ENCODE measurements at places on chromosomes 16 and 17.
A peak's percentile ranks its signal among the peaks of the same experiment; 100 is the strongest.

- no peak overlapping the region for H3K4me3 ChIP-seq
- DNase-seq, result no peak
- H3K27me3 ChIP-seq, result peaks cover 32% of the 10 kb centered on the region
- no peaks in the 10 kb centered on the region for H3K4me1 ChIP-seq
- no peaks in the 10 kb centered on the region for H3K36me3 ChIP-seq
These were observed 24.6 kb downstream of the FZD2 start for GRCh38 chr17:44581868-44582267.

GRCh38 chr17:81189670-81190530 is 23.9 kb upstream of the AATK start:
- H3K4me1 ChIP-seq, result no peaks in the 10 kb centered on the region
- H3K36me3 ChIP-seq, result no peaks in the 10 kb centered on the region
- no peak overlapping the region for H3K4me3 ChIP-seq
- H3K27me3 ChIP-seq, result no peaks in the 10 kb centered on the region
- DNase-seq, result no peak
- H3K27ac ChIP-seq, result no peak overlapping the region

DNA sequence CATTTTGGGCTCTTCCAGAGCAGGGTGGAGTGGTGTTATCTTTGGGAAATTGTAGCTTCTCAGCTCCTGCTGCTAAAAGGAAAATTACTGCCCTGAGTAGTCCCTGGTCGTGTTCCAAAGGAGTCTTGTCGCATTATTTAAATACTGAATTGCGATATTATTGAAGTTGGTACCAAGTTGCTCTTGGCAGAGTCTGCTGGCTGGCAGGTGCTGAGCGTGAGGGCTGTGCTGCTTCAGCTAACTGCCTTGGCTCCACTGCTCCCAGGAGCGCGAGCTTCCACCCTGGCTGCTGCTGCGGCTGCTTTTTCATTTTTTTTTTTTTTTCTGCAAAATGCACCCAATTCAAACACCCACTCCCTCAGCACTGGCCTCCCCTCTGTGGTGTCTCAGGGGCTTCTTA is 289.8 kb downstream of the MAF start:
- peaks cover 7% of the 10 kb centered on the region for H3K4me1 ChIP-seq
- H3K27ac ChIP-seq, result no peak overlapping the region
- no peak overlapping the region for H3K4me3 ChIP-seq
- no peak for DNase-seq
- H3K36me3 ChIP-seq, result no peaks in the 10 kb centered on the region

DNA sequence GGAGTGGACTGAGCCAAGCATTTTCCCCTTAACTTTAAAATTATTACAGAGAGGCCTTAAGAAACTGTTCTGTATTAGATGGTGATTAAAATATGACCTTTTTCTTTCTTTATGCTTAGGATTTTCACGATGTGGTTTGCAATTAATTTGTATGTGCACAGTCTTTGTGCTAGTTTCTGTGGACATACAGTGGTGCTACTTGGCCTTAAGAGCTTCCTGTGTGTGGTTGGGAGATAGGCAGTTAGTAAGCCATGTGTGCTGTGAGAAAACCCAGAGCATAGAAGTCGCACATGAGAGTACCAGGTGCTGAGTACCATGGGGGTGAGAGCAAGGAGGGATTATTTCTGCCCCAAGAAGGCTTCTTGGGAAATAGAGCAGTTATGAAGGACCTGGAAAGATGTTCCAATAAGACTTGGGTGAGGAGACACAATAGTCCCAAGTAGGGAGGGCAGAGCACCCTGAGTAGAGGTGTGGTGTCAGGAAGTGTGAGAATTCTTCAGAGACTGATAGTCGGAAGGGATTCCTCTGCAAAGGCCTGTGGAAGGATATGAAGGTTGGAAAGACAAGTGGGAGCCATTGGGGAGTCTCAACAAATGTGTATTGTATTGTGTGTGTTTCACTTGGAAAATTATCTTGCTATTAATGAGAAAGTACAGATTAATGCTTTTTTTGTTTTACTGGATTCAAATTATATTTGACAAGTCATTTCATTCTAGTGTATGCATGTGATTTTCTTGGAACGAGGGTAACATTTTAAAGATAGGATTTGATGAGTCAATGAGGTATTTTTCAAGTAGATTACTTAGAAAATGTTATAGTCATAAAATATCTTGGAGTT is 239.9 kb downstream of the PRKCA start:
- H3K4me1 ChIP-seq, result peaks cover 56% of the 10 kb centered on the region
- DNase-seq, result peak; percentile 72
- peaks cover 29% of the 10 kb centered on the region for H3K36me3 ChIP-seq
- H3K27me3 ChIP-seq, result no peaks in the 10 kb centered on the region
- H3K4me3 ChIP-seq, result peak overlapping the region; percentile 40

DNA sequence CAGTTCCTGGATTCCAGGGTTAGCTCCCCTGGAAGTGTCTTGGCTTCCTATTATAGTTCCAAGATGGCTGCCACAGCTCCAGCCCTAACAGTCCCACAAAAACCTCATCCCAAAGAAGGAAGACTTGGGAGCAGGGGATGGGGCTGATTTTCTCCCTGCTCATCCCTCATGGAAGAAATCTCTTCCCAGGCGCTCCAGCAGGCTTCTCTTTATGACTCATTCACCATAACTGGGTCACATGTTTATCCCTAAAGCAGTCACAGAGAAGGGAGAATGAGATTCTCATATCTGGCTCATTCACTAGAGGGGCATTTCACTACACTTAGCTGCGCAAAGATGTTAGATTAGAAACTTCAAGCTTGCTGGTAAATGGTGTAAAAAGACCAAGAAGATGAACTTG is 206.5 kb upstream of the IRX3 start:
- H3K27me3 ChIP-seq, result no peaks in the 10 kb centered on the region
- no peak for DNase-seq
- H3K27ac ChIP-seq, result no peak overlapping the region
- H3K4me3 ChIP-seq, result no peak overlapping the region

GRCh38 chr17:40314584-40314956 is 5.6 kb downstream of the RARA start:
- H3K36me3 ChIP-seq, result peaks cover 1% of the 10 kb centered on the region
- H3K27ac ChIP-seq, result peak overlapping the region; percentile 13
- no peak overlapping the region for H3K4me3 ChIP-seq
- H3K4me1 ChIP-seq, result peaks cover 72% of the 10 kb centered on the region

- no peak for DNase-seq
- H3K4me3 ChIP-seq, result no peak overlapping the region
- no peaks in the 10 kb centered on the region for H3K27me3 ChIP-seq
- H3K36me3 ChIP-seq, result peaks cover 32% of the 10 kb centered on the region
- no peak overlapping the region for H3K27ac ChIP-seq
- H3K4me1 ChIP-seq, result peaks cover 2% of the 10 kb centered on the region
These were observed 28.2 kb downstream of the ACSF3 start for GRCh38 chr16:89121691-89122321.

- peaks cover 56% of the 10 kb centered on the region for H3K4me1 ChIP-seq
- peak within 1 kb of the TSS; percentile 91 for H3K4me3 ChIP-seq
- no peaks in the 10 kb centered on the region for H3K27me3 ChIP-seq
- peak within 1 kb of the TSS; percentile 92 for H3K27ac ChIP-seq
- peak; percentile 97 for DNase-seq
- peaks cover 61% of the 10 kb centered on the region for H3K36me3 ChIP-seq
These were observed at the start of gene JMJD6 for GRCh38 chr17:76726231-76726775. TSS of gene JMJD6 (minus strand) at chr17:76726606. CDS start at chr17:76726475, 131 bp downstream.

GRCh38 chr17:39792526-39793221 is 54.9 kb downstream of the GRB7 start:
- peak overlapping the region; percentile 86 for H3K27ac ChIP-seq
- no peak for DNase-seq
- H3K36me3 ChIP-seq, result peaks cover 37% of the 10 kb centered on the region
- H3K4me1 ChIP-seq, result peaks cover 58% of the 10 kb centered on the region
- H3K4me3 ChIP-seq, result peak overlapping the region; percentile 67
- no peaks in the 10 kb centered on the region for H3K27me3 ChIP-seq

- H3K27ac ChIP-seq, result no peak overlapping the region
- no peaks in the 10 kb centered on the region for H3K27me3 ChIP-seq
- peaks cover 15% of the 10 kb centered on the region for H3K4me1 ChIP-seq
These were observed 95.0 kb downstream of the PRKCB start for GRCh38 chr16:23930791-23931190.

GRCh38 chr17:59694344-59694743 is 12.9 kb downstream of the PTRH2 start:
- peaks cover 28% of the 10 kb centered on the region for H3K4me1 ChIP-seq
- no peak overlapping the region for H3K4me3 ChIP-seq
- H3K27me3 ChIP-seq, result no peaks in the 10 kb centered on the region
- no peak for DNase-seq
- H3K27ac ChIP-seq, result no peak overlapping the region

GRCh38 chr17:75584849-75585175 is 2.8 kb upstream of the MYO15B start:
- H3K4me1 ChIP-seq, result peaks cover 12% of the 10 kb centered on the region
- no peak for DNase-seq
- no peak overlapping the region for H3K4me3 ChIP-seq

DNA sequence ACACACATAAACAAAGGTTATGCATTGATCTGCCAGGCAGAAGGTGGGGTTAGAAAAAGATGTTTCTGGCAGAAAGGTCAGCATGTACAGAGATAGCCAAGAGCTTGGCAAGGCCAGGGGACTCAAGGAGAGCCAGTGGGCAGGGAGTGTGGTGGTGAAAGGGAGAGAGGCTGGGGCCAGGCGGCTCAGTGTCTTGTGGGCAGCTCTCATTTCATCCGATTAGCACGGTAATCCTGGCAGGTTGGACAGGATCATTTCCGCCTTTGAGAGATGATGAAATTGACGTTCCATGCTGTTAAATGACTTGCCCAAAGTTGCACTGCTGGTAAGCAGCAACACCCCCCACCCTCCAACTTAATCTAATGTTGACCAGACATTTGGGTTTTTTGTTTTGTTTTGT is 3.6 kb downstream of the CHD9 start:
- H3K36me3 ChIP-seq, result peaks cover 5% of the 10 kb centered on the region
- H3K27ac ChIP-seq, result no peak overlapping the region
- no peaks in the 10 kb centered on the region for H3K27me3 ChIP-seq
- no peak overlapping the region for H3K4me3 ChIP-seq
- peaks cover 53% of the 10 kb centered on the region for H3K4me1 ChIP-seq
- DNase-seq, result no peak

DNA sequence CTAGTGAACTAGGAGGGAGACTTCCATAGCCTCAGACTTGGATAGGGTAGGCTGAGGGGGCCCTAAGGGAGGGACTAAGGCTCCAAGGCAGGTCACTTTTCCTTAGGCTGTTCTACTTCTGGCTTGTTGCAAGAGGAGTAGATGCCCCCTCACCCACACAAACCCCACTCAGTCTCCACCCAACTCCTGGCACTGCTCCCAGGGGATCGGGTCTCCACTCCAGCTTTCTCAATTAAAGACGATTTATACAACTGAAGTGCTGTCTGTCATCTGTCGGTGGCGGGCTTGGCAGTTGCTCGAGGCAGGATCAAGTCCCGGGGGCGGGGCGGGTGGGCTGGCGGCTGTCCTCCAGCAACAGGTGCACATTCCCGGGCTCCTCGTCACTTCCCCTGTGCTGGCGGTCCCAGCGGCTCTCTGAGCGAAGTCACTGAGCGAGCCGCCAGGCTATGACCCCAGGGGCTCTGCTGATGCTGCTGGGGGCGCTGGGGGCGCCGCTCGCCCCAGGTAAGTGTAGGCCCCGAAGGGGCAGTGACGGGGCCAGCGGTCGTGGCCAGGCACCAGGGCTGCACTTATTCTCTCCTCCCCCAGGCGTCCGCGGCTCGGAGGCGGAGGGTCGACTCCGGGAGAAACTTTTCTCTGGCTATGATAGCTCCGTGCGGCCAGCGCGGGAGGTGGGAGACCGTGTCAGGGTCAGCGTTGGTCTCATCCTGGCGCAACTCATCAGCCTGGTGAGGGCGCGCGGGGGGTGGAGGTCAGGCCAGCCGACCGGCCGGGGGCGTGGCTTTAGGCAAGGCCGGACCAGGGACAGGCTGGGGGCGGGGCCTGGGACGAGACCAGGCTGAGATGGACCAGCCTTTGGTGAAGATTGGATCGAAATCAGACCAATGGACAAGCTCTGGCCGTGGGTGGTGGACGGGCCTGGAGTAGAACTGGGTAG is at the start of gene CHRNB1:
TSS of gene CHRNB1 (plus strand) at position 380 of the 937 bp plus-strand sequence. CDS start at position 447, 67 bp downstream.
- H3K27ac ChIP-seq, result no peak within 1 kb of the TSS
- peaks cover 22% of the 10 kb centered on the region for H3K4me1 ChIP-seq
- H3K27me3 ChIP-seq, result peaks cover 59% of the 10 kb centered on the region
- no peaks in the 10 kb centered on the region for H3K36me3 ChIP-seq
- H3K4me3 ChIP-seq, result peak within 1 kb of the TSS; percentile 60

GRCh38 chr16:13098536-13098935 is 197.1 kb downstream of the SHISA9 start:
- H3K27me3 ChIP-seq, result no peaks in the 10 kb centered on the region
- no peak overlapping the region for H3K27ac ChIP-seq
- no peak overlapping the region for H3K4me3 ChIP-seq
- H3K36me3 ChIP-seq, result no peaks in the 10 kb centered on the region
- H3K4me1 ChIP-seq, result no peaks in the 10 kb centered on the region

- H3K4me1 ChIP-seq, result no peaks in the 10 kb centered on the region
- peaks cover 53% of the 10 kb centered on the region for H3K27me3 ChIP-seq
- no peaks in the 10 kb centered on the region for H3K36me3 ChIP-seq
- no peak for DNase-seq
- H3K27ac ChIP-seq, result no peak overlapping the region
- H3K4me3 ChIP-seq, result no peak overlapping the region
These were observed 212.2 kb upstream of the FOXF1 start for GRCh38 chr16:86297866-86298757.

GRCh38 chr17:31074772-31075555 is 19.8 kb upstream of the NF1 start:
- no peak overlapping the region for H3K4me3 ChIP-seq
- H3K27me3 ChIP-seq, result no peaks in the 10 kb centered on the region
- H3K36me3 ChIP-seq, result no peaks in the 10 kb centered on the region

- peak overlapping the region; percentile 71 for H3K4me3 ChIP-seq
- H3K27me3 ChIP-seq, result peaks cover 8% of the 10 kb centered on the region
- no peak for DNase-seq
- peak overlapping the region; percentile 16 for H3K27ac ChIP-seq
- no peaks in the 10 kb centered on the region for H3K36me3 ChIP-seq
- H3K4me1 ChIP-seq, result peaks cover 9% of the 10 kb centered on the region
These were observed 5.6 kb upstream of the SPATA20 start for GRCh38 chr17:50541402-50541715.

DNA sequence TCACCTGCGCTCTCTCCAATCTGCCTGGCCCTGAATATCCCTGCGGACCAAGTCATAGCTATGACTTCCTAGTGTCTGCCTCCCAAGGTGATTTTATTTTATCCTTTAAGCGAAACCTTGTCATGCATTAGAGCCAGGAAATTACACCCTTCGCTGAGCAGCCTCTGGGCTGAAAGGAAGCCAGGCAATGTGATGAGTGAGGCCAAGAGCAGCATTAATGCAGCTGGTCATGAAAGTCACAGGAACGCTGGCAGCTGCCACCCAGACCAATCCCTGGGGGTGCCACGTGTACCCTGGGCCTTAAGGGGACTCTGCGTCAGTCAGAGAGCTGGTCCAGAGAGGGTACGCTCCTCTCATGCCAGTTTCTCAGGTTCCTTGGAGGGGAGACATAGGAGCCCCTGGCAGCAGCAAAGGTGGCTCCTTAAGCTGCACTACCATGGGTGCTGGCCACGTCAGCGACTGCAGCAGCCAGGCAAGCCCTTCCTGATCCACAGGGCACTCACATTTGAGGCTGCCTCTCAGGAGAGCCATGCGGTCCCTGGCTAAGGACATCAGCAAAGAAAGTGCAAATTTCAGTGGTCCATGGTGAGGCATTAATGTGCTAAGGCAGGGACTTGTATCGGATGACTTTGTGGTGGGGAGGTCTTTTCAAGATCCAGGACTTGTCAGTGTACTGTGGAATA is 42.7 kb upstream of the WSCD1 start:
- H3K27me3 ChIP-seq, result peaks cover 8% of the 10 kb centered on the region
- H3K27ac ChIP-seq, result no peak overlapping the region
- no peaks in the 10 kb centered on the region for H3K36me3 ChIP-seq
- H3K4me1 ChIP-seq, result no peaks in the 10 kb centered on the region

- H3K4me1 ChIP-seq, result no peaks in the 10 kb centered on the region
- no peak overlapping the region for H3K4me3 ChIP-seq
- no peak overlapping the region for H3K27ac ChIP-seq
- peaks cover 7% of the 10 kb centered on the region for H3K36me3 ChIP-seq
These were observed 255.9 kb upstream of the PMFBP1 start for GRCh38 chr16:72427783-72428331.

All from activated CD8-positive, alpha-beta memory T cell treated with anti-CD3 and anti-CD28 coated beads, Interleukin-2, amount 10 ng/mL, durations not matched to agents 7 days and 5 days (primary cell).